ENCODE measurements at places on chromosomes 16 and 17. TPM values are rescaled to one million over a fixed set of nuclear protein-coding genes. Genes with fewer than 3 reads are reported as not detected.
A peak's percentile ranks its signal among the peaks of the same experiment; 100 is the strongest.

DNA sequence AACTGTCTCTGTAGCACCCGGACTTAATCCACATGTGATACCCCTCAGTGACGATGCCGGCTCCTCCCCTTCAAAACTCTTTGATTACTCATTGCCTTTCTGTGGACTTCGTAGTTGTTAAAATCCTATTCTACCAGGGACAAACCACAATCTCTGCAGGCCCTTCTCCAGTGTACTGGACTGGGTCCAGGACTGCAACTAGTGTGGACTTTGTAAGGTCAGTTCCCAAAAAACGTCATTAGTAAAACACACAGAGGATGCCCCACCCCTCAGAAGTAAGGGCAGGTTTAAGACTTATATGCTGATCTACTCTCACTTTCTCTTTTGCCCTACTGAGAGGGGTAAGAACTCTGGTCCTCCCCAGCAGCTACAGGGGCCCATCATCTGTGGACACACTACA is 10.5 kb upstream of the NUDT7 start:
- no peaks in the 10 kb centered on the region for H3K27me3 ChIP-seq
- H3K4me1 ChIP-seq = no peaks in the 10 kb centered on the region
- H3K4me3 ChIP-seq = no peak overlapping the region
- H3K36me3 ChIP-seq = no peaks in the 10 kb centered on the region
- H3K27ac ChIP-seq = no peak overlapping the region
- no peak for DNase-seq

TPSG1 gene
- not detected for polyA plus RNA-seq

- DNase-seq = no peak
- no peak overlapping the region for H3K4me3 ChIP-seq
- no peaks in the 10 kb centered on the region for H3K36me3 ChIP-seq
- H3K4me1 ChIP-seq = peaks cover 18% of the 10 kb centered on the region
- H3K27ac ChIP-seq = no peak overlapping the region
Measured at GRCh38 chr16:84821179-84821578, 1.4 kb downstream of the CRISPLD2 start.

GRCh38 chr17:81976332-81977210 is 858 bp upstream of the ASPSCR1 start:
- peak overlapping the region; percentile 80 for H3K27ac ChIP-seq
- H3K4me3 ChIP-seq = peak overlapping the region; percentile 29
- no peaks in the 10 kb centered on the region for H3K27me3 ChIP-seq
- peaks cover 31% of the 10 kb centered on the region for H3K4me1 ChIP-seq
- DNase-seq = no peak

- no peaks in the 10 kb centered on the region for H3K36me3 ChIP-seq
- peak overlapping the region; percentile 85 for H3K27ac ChIP-seq
- H3K27me3 ChIP-seq = no peaks in the 10 kb centered on the region
- peak overlapping the region; percentile 91 for H3K4me3 ChIP-seq
Measured at GRCh38 chr17:56913353-56913866, 439 bp downstream of the TRIM25 start.

- H3K4me3 ChIP-seq = no peak overlapping the region
- H3K27me3 ChIP-seq = no peaks in the 10 kb centered on the region
- H3K4me1 ChIP-seq = no peaks in the 10 kb centered on the region
- no peak for DNase-seq
- no peak overlapping the region for H3K27ac ChIP-seq
- H3K36me3 ChIP-seq = no peaks in the 10 kb centered on the region
Measured at GRCh38 chr16:25925421-25925820, 233.7 kb downstream of the HS3ST4 start.

DNA sequence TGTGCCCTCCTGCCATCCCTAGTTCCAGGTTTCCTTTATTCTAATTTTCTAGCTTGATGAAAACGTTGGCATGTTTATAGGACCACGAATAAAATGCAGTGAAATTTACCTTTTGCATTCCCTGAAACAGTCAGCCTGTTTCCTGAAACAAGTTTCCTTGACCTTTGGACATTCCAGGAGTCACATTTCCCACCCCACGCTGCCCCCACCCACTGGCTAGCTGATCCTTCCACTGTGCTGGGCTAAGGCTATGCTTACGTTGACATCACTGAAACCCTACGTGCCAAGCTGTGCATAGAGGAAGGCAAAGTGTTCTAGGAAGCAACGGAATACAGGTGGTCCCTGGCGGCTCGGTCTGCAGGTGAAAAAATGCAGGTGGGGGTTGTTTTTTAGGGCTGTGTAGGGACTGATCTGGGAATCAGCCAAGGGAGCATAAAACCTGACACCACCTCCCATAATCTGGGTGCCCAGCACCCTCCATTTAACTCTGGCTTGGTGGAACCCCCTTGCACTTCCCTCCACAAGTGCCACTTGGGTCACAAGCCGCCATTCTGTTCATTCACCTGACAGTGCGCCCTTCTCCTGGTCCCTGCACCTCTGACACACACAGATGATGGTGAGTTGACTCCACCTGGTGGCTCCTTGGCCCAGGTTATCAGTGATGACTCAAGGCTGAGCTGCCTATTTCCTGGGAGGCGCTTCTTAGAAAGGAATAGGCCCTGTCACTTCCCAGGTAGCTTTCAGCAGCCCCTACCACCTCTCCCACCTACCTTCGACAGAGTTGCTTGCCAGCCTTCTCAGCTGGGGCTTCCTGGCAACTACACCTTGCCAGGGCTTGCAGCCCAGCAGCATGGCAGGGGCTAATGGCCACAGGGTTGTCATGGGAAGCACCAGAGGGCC is 83.7 kb downstream of the N4BP1 start:
- H3K27me3 ChIP-seq = no peaks in the 10 kb centered on the region
- no peak overlapping the region for H3K27ac ChIP-seq
- H3K4me1 ChIP-seq = no peaks in the 10 kb centered on the region
- DNase-seq = no peak

KCNJ18 gene
- polyA plus RNA-seq = not detected

DNA sequence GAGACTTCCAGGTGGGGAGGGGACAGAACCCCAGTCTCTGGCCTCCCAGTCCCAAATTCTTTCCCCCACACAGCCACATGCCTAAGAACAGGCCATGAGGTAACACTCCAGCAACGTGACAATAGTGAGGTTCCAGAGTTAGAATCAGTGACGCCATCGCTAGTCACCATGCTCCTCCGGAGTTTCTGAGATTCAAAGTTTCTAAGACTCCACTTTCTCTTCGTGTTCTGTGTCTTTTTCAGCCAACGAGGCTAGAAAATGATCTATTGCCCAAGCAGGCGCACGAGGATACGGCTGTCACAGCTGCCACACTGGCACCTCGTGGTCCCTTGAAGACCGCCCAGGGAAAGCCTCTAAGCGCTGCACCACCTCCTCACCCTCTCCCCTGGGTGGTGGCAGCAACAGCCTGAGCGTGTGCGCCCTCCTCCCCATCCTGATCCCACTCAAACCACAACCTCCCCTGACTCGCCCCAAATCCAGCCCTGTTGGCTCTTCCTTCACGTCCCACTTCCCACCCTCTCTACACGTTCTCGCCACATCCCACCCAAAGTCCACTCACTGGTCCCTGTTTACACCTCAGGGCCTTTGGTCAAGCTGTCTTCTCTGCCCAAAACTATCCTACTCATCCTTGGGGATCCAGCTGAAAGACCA is 1.0 kb downstream of the MCRIP1 start:
- H3K27ac ChIP-seq = peak overlapping the region; percentile 67
- no peaks in the 10 kb centered on the region for H3K36me3 ChIP-seq
- peak; percentile 57 for DNase-seq
- H3K4me1 ChIP-seq = peaks cover 23% of the 10 kb centered on the region
- H3K27me3 ChIP-seq = no peaks in the 10 kb centered on the region

GRCh38 chr17:75688209-75688825 is 21.2 kb downstream of the SAP30BP start:
- H3K36me3 ChIP-seq = peaks cover 32% of the 10 kb centered on the region
- no peak overlapping the region for H3K4me3 ChIP-seq
- no peak for DNase-seq
- H3K4me1 ChIP-seq = peaks cover 20% of the 10 kb centered on the region
- H3K27me3 ChIP-seq = no peaks in the 10 kb centered on the region

SLC4A1 gene
- polyA plus RNA-seq = not detected

DNA sequence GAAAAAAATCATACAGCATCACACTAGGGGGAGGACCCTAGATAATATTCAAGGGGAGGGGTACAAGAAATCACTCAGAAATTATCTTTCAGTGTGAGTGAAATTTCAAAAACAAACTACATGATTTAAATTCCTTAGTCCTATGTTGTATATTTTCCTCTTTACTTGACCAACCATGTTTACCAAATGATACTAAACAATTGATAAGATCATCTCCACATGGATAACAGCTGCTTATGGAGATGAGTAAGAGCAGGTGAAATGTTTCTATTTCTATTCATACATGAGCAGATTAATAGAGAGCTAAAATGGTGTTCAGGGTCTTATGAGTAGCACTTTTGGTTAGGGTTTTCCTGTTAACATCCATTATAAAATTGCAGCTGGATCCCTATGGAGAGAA is 7.3 kb upstream of the VAT1L start:
- no peak overlapping the region for H3K27ac ChIP-seq
- peaks cover 4% of the 10 kb centered on the region for H3K27me3 ChIP-seq

DNA sequence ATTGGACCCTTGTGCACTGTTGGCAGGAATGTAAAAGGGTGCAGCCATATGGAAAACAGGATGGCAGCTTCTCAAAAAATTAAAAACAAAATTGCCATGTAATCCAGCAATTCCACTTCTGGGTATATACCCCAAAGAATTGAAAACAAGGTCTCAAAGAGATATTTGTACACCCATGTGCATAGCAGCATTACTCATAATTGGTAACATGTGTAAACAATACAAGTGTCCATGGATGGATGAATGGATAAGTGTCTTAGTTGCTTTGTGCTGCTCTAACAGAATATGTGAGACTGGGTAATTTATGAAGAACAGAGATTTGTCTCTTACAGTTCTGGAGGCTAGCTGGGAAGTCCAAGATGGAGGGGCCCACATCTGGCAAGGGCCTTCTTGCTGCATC is 3.8 kb upstream of the RUNDC3A start:
- peaks cover 16% of the 10 kb centered on the region for H3K4me1 ChIP-seq
- H3K4me3 ChIP-seq = no peak overlapping the region
- DNase-seq = no peak
- H3K36me3 ChIP-seq = no peaks in the 10 kb centered on the region

DNA sequence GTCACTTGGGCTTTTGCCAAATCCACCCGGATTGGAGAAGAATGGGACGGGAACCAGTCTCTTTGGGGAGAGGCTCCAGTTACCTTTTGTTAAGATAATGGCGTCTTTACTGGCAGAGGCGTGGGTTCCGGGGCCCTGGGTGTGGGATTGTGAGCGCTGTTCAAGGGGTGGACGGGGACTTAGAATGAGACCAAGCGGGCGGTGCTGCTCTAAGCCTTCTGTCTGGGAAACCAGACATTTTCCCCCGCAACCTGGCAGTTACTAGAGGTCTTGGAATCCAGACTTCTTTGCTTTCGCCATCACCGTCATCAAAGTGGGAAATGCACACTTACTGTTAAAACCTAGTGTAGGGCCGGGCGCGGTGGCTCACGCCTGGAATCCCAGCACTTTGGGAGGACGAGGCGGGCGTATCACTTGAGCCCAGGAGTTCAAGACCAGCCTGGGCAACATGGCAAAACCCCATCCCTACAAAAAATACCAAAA is 706 bp downstream of the TEN1 start:
- peaks cover 30% of the 10 kb centered on the region for H3K4me1 ChIP-seq
- DNase-seq = no peak
- H3K27ac ChIP-seq = peak overlapping the region; percentile 79
- no peaks in the 10 kb centered on the region for H3K27me3 ChIP-seq

SSTR5 gene
- polyA plus RNA-seq = not detected

- H3K4me1 ChIP-seq = peaks cover 14% of the 10 kb centered on the region
- peak; percentile 43 for DNase-seq
- no peak overlapping the region for H3K4me3 ChIP-seq
- no peak overlapping the region for H3K27ac ChIP-seq
Measured at GRCh38 chr17:77096570-77097214, 44.1 kb upstream of the SEC14L1 start.

TLE7 gene
- not detected for polyA plus RNA-seq

- peaks cover 7% of the 10 kb centered on the region for H3K4me1 ChIP-seq
- H3K36me3 ChIP-seq = no peaks in the 10 kb centered on the region
Measured at GRCh38 chr17:42519546-42520491, 16.2 kb upstream of the NAGLU start.

TOP2A gene
- polyA plus RNA-seq = 0.14 TPM

CACNG4 gene
- not detected for polyA plus RNA-seq

ATP2A3 gene
- polyA plus RNA-seq = 34.4 TPM

DNA sequence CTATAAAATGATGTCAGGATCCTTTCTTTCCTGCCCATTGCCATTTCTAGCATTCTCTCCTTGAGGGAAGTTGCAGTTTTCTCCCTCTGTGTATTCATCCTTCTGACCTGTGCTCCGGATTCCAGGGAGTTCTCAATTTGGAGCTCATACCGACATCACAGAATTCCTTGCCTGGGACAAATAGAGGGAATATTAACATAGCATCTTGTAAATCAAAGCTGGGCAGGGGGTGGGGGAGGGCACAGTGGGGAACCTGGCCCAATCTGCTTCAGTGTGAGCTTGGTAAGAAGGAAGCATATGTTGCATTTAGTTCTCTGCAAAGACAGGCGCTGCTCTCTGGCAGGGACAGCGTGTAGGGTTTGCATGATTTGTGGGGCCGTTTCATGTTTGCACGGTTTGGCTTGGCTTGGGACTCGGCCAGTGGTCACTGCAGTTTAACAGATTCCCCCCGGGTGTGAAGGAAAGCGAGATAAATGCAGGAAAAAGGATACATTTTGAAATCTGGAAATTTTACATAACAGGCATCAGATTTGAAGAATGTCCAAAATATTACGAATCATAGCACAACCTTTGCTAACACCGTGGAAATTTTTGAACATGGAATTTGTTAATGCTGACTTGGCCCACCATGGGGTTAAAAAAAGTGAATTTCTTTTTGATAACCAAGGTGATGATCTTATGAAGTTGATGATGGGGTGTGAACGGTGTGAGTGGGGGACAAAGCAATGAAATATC is 178.0 kb downstream of the WWOX start:
- no peak for DNase-seq
- H3K36me3 ChIP-seq = no peaks in the 10 kb centered on the region
- no peaks in the 10 kb centered on the region for H3K27me3 ChIP-seq
- no peak overlapping the region for H3K4me3 ChIP-seq
- H3K4me1 ChIP-seq = no peaks in the 10 kb centered on the region

DNA sequence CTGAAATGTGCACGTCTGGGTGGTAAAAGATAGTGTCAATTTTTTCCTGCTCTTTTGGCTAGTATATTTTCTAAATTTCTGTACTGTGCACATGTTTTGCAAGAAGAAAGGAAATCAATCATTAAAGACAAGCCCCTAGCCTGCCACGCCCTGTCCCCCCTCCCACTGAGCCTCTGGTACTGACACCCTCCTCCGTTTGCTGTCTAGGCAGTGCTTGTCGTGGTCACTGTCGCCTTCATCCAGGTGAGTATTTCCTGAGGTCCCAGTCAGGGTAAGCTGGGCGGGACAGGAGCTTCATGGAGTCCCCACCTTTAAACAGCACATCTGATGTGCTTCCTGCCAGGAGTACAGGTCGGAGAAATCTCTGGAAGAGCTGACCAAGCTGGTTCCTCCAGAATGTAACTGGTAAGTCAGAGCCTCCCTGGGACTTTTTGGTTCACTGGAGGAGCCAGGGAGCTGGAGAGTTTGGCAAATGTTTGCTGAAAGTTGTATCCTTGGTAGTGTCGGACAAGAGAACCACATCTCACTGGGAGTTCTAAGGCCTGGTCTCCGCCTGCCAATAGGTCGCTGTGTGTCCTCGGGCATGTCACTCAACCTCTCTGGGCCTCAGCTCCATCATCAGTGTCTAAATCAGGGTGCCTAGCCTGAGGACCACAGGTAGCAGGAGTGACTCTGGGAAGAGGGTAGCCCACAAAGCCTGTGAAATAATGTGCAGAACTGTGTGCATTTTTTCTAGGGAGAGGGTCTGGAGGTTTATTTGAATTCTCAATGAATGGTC is 42.2 kb downstream of the ATP2C2 start:
- no peaks in the 10 kb centered on the region for H3K27me3 ChIP-seq
- no peak overlapping the region for H3K4me3 ChIP-seq
- no peaks in the 10 kb centered on the region for H3K4me1 ChIP-seq
- no peak for DNase-seq

TBKBP1 gene
- 0.49 TPM for polyA plus RNA-seq

Measured in CD4-positive, alpha-beta memory T cell (primary cell).